ENCODE measurements at places on chromosomes 5 and 9.

GRCh38 chr5:141789330-141789729, 88.9 kb downstream of the PCDH1 start:
- DNase-seq = no peak

GRCh38 chr9:14298601-14299022, 15.3 kb downstream of the NFIB start:
- no peak for DNase-seq

GRCh38 chr5:62167561-62168057, 138.4 kb upstream of the KIF2A start:
- no peak for DNase-seq

GRCh38 chr9:116450378-116451139, 236.5 kb upstream of the TRIM32 start:
- DNase-seq = peak; percentile 43

DNA sequence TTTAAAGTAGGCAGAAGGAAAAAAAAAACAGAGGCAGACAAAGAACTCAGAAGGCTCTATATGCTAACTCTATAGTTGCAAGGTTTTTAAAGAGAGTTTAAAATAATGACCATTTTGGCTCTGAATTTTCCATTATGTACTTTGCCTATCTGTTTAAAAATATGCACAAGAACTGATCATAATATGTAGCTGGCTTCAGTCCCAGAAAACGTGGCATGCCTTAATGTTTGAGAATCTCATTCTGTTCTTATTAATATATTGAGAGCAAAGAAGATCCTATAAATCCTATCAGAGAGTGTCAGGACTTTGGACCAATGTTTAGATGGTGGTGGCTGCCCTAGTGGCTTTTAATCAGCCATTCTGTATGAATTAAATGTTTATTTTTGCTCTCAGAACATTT, 121.5 kb downstream of the JMY start:
- no peak for DNase-seq

DNA sequence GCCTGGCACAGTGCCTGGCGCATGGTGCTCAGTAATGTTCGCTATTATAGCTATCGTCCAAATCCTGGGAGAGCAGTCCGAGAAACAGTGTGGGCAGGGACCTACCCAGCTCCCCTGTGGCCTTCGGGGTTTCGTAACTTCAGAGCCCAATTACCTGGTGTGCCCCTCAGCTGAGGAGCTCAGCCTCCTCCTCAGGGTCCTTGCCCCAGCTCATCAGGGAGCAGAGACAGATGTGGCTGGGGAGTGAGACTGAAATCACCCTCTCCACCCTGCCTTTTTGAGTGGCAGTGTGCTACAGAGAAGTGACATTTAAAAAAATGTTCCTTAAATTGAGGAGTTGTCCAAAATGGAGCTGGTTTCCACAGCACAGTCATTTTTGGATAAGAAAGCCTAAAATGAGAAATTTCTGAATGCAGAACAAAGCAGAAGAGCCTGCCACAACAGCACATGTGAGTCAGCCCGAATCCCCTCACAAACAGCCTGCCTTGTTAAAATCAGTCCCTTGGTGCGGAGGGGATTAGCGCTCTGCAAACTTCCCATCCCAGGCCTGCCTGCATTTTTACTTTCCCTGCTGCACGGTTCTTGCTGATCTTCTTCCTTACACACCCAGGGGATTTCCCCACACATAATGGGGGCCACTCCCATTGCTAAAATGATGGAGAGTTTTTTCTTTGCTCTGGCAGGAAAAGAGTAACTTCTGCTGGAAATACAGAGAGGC, 78.1 kb upstream of the PITX1 start:
- DNase-seq = no peak

DNA sequence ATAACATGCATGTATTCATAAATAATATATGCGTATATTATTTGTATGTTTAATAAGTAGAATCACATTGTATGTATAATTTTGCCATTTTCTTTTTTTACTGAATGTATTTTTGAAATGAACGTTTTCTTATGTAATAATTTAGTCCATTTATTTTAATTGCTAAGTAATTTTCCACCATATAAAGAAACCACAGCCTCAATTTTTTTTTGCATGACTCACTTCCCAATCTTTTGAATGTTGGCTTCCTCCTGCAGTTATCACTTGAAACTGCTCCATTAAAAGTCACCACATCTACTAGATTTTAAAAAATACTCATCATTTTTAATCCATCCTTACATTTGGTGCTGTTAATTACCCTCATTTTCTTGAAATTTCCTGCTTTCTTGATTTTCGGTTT, 363.3 kb upstream of the MEF2C start:
- no peak for DNase-seq

- no peak for DNase-seq
These were observed 497.7 kb upstream of the WWC1 start for GRCh38 chr5:167793700-167794099.

DNA sequence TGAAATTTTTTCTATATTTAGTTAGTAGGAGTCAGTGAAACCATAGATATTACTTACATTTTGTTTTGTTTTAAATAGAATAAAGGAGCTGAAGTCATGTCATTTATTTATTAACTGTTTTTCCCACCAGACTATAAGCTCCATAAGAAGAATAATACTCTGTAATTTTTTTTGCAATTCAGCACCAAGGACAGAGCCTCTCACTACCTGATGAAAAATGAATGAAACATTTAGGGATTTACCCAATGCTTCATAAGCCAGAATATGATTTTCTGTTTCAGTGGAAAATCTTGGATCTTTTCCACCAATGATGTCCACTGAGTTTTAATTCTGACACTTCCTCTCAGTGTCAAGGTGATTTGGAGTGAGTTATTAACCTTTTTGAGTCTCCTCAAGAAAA, 624.9 kb upstream of the GRAMD2B start:
- DNase-seq = no peak

DNA sequence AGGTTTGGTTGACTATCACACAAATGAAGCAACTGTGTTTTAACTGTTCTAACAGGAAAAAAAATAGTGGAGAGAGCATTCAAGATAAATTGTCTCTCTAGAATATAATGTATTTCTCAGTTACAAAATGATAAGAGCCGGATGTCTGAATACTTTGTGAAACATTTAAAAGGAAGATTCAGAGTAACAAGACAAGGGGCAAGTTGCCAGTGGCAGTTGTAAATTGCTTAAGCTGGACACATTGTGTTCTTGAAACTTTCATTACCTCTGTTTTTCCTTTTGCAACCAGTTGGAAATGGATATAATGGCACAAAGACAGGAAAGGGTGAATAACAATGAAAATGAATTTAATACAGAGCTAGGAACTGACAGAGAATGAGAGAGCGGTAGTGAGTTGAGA, 15.2 kb upstream of the TBCA start:
- DNase-seq = no peak

DNA sequence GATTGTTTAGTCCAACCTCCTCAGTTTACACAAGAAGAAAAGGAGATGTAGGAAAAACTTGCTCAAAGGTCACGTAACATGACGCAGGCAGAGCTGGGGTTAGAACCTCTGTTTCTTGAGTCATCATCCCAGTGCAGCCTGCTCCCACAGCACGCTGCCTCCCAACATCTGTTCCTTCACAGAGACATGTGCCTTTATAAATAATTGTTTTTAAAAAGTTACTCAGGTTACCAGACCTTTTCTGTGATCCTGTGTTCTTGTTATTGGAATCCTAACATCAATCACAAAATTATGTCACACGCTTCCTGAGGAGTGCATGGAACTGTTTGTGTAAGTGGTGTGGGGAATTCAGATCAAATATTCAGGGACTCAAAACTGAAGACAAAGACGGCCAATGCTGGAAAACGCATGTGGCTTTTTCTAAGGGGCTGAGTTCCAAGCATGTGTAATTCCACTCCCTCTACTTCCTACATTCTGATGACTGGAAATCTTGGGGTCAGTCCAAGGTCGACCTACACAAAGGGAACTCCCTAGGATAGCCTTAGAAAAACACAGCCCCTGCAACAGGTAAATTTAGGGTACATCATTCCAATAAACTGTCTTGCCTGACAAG, 184.3 kb downstream of the TSSK1B start:
- DNase-seq = no peak

GRCh38 chr9:137551264-137552021, at the start of gene MRPL41:
MRPL41 (plus strand) TSS chr9:137551879; CDS start chr9:137552082, 203 bp downstream.
- DNase-seq = peak; percentile 97

DNA sequence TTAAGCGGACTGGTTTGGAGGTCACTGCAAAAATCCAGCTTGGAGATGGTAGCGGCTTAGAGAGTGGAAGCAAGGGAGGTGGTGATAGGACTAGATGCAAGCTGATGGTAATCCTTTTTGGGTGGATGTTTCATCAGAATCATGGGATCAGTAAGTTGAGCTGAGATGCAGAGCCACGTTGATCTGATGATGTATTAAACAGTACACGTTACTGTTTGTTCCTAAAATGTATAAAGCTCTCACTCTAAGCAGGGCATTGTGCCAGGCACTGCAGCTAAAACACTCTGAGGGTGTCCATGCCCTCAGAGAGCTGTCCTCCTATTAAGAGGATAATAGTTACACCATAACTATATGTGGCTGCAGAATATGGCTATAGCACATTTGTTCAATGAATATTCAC, 93.1 kb downstream of the JAKMIP2 start:
- DNase-seq = no peak

DNA sequence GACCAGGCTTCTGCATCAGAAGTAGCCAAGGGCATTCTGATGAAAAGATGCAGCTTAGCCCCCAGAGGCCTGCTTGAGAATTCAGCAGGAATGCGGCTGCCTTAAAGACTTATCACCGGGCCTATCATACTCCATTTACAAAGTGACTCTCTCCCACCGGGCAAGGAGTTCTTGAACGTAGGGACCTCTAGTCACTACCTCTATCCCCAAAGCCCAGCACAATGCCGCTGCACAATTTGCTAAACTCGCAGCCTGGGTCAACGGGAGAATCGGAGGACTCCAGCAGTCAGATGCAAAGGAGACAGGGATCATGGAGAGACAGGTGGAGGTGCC, 661 bp downstream of the PDCL start:
- no peak for DNase-seq

GRCh38 chr5:5360941-5361520, 61.4 kb upstream of the ICE1 start:
- DNase-seq = no peak

- no peak for DNase-seq
These were observed 25.0 kb upstream of the AUH start for GRCh38 chr9:91386765-91387164.

GRCh38 chr9:6171667-6172066, 43.9 kb upstream of the IL33 start:
- DNase-seq = no peak

DNA sequence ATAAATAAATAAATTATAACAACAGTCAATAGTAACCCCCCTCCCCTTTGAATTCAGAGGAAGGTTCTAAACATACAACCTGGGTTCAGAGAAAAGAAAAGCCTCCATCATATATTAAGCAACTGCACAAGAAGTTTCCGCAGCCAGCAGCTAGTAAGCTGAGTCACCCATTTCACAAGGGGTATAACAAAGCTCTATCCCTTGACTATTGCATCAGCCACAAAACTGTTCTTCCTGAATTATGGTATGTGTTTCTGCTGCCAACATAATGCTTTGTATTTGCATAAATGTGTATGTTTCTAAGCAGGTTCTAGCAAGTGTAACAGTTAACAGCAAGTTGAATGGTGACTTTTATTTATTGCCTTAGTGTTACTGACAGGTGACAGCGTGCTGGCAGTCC, 6.8 kb upstream of the CEP120 start:
- no peak for DNase-seq

DNA sequence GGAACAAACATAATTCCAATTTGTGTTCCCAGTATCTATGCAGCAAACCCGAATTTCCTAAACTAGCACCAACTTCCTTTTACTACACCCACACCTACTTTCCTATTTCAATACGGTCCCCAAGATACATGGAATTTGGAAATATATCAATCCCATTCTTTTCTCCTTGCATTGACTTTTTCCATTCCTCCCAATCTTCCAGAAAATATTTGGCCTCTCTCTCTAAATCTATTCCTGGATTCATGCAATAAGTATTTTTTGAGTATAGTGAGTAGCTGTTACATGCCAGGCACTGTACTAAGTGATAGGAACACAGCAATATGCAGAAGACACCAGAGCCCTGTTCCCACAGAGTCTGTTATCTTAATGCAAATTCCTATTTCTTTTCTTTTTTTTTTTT, 216.2 kb upstream of the PIK3R1 start:
- no peak for DNase-seq

- DNase-seq = no peak
These were observed 137.8 kb downstream of the CEMIP2 start for GRCh38 chr9:71630377-71630995.

GRCh38 chr5:68415177-68416085, 199.9 kb downstream of the PIK3R1 start:
- no peak for DNase-seq

DNA sequence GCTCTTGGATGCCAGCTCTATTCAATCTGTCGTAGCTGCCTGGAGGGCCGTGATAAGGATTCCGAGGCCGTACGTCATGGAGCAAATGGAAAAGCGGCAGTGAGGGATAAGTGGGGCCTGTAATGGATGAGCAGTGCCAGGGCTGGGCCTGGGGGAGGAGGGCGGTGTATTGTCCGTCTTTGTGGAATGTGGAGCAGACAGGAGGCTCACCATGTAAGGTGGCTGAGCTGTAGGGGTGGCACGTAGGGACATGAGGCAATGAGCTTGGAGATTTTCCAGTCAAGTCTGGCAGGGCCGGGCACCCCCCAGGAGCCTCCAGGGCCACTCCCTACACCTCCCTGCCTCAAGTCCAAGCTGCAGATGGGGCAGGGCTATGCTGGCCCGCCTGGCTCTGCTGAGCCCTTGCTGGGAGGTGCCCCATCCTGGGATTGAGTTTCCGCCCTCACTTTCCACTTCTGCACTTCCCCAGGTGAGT, 29.2 kb downstream of the NCS1 start:
- DNase-seq = no peak

DNA sequence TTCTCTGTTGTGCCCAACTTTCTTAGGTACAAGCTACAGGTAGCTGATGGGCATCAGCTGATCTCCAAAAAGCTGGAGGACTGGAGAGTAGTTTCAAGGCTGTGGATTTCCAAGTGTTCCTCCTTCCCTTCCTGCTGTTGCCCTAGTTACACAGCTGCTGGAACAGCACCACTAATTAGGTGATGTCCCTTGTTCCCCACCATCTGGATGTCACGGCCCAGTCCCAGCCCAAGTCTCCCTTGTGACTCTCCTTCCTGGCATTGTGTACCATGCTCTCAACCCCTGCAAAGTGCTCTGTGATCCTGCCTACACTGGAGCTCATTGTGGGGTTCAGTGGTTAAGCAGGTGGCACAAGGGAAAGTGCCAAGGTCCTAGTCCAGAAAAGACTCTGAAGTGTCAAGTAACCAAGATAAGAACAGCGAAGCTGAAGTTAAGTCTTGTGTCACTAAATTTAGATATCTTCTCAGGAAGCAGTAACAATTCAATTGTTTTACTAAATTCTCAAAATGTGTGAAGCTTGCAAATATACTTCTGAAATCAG, 604.5 kb downstream of the ISL1 start:
- DNase-seq = no peak

DNA sequence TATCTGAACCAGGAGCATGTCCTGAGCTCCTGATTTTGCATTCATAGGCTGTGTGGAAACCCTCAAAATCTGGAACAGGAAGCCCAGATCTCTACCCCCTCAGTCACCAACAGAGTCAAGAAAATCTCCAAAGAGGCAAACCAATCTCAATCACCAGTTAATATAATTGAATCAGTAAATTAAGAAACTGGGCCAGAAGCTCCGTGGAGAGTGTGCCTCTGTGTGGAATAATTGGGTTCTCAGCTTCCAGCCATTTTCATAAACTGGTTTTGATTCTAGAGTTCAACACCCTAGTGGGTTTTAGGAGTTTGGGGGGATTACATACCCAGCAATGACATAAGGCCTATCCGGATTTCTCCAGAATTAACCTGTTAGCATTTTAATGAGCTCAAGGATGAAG, 362.9 kb downstream of the IRX2 start:
- DNase-seq = no peak

Data from GM10248 (cell line).